MCF 10A (cell line): ENCODE measurements at places on chromosomes 2 and 18.
A peak's percentile ranks its signal among the peaks of the same experiment; 100 is the strongest.

- no peak for DNase-seq
These were observed 871 bp upstream of the ALS2 start for GRCh38 chr2:201781557-201782051.

GRCh38 chr2:68806511-68807109 lies 64.6 kb downstream of the BMP10 start:
- peak; percentile 86 for DNase-seq

GRCh38 chr2:53173698-53174455 lies 593.7 kb upstream of the CHAC2 start:
- no peak for DNase-seq

- peak; percentile 84 for DNase-seq
These were observed 145.6 kb downstream of the TGIF1 start for GRCh38 chr18:3595369-3596273.

GRCh38 chr2:236982693-236983455 lies 102.8 kb upstream of the COPS8 start:
- no peak for DNase-seq

DNA sequence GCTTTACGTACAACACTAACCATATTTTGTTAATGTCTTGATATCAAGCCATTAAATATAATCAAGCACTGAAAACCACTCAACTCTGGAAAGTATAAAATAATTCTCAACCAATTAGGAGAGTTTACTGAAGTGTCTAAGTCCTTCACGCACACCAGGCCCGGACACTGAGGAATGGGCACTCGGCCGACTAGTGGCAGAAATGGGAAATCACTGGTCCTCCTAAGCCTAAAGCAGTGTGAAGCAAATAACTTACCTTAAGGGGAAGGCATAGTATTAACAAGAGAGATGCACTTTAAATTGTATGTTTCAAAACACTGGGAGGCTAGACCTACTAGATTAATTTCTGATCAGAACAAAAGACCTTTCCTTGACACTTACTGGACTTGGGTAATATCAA lies 45.7 kb downstream of the FAM210A start:
- peak; percentile 33 for DNase-seq

GRCh38 chr18:49041435-49042245 lies 90.9 kb upstream of the SMAD7 start:
- peak; percentile 54 for DNase-seq

GRCh38 chr2:99485411-99485810 lies 4.4 kb downstream of the REV1 start:
- DNase-seq: no peak

DNA sequence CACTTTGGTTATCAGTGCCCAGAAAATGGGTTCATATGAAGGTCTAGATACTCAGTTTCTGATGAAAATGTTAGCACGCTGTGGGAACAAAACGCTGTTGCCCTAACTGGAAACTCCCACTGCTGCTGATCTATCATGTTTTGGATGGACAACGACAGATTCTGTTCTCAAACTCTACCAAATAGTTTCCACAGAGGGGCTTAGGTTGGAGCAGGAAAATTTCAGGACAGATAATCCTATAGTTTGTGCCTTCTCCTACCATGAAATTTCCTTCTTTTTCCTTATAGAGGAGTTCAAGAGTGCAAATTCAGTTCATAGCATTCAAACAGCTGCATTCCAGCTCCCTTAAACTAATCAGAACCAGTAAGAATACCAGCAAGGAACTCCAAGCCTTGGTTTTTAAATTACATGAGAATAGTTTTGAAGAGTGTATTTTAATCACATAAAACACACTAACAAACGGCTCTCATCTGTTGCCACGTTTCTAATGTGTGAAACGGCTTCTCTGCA lies 58.7 kb upstream of the RALBP1 start:
- DNase-seq: no peak

DNA sequence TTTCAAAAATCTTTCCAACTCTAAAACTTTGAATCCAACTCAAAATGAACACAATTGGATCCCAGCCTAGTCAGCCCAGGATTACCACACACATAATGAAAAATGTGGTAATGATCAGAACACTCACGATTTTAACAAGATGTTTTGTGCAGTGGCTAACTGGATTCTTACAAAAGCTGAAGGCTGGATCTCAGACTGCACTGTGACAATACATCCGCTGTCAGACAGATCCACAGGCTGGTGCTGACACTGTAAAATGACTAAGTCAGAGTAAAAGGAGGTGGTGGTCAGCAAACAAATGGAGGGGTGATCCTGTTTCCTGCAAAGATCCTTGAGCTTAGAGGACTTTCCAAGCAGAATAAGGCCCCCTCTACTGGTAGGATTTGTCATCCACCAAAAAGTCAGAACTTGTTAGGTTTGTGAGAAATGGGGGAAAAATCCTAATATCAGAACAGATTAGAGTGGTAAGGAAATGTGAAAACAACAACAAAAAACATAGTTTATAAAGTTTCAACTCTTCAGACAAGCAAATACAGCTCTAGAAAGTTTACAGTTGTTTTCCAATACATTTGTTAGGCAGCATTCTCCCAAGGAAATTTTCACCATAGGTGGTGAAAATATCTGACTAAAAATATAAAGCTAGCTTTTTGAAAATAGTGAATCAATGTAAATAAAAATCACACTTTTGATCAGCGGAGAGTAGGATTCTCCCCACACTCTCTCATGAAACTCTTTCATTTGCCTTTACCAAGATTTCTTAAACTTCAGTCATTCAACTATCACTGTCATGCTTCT lies 211.9 kb downstream of the AGPS start:
- peak; percentile 58 for DNase-seq

- no peak for DNase-seq
These were observed 14.3 kb downstream of the SLC25A52 start for GRCh38 chr18:31746396-31746795.

DNA sequence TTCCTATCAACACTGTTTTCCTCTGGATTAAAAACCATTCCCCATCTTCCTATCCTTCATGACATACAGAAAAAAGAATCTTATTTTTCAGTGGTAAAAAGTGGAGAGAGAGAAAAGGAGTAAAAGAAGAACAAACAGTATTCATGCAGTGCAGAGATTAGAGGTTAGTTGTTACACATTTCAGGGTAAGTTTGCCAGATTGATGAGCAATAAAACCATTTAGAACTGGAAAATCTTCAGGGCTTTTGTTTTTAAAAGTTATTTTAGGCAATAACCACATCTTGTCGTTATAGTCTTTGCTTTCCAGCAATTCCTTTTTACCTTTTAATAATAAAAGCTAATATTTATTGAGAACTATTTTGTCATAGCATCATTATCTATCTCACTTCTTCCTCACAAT lies 104.5 kb downstream of the GPD2 start:
- DNase-seq: no peak

DNA sequence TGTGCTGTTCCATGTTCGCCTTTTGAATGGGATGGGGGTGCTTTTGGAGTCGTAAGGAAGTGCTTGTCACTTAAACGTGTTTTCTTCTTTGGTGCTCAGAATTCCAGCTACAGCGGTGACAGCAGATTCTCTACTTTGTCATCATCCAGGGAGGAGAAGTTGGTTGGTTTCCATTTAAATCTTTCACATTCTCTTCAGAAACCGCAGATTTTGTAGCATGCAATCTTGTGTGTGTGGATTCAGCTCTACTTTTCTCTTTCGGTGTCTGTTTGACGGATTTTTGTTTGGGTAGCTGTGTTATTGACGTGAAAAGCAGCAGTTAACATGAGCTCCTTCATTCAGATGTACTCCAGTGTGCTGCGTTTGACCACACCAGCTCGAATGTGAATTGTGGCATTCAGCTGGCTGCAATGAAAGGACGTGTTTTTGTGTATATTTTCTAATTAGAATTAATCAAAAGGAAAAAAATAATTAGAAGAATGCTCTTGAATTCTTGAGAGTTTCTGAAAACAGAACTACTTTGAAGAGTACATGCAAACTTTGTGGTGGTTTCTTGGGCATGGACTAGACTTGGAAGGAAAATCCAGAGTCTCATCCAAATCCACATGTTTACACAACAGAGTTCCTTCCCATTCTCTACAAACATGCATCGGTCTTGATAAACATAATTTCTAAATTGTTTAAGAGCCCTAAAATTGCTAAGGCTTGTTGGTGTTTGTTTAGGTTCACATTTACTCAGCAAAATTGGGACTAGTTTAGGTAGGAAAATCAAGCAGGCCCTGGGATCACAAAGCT lies 68.7 kb upstream of the RBM44 start:
- DNase-seq: no peak

DNA sequence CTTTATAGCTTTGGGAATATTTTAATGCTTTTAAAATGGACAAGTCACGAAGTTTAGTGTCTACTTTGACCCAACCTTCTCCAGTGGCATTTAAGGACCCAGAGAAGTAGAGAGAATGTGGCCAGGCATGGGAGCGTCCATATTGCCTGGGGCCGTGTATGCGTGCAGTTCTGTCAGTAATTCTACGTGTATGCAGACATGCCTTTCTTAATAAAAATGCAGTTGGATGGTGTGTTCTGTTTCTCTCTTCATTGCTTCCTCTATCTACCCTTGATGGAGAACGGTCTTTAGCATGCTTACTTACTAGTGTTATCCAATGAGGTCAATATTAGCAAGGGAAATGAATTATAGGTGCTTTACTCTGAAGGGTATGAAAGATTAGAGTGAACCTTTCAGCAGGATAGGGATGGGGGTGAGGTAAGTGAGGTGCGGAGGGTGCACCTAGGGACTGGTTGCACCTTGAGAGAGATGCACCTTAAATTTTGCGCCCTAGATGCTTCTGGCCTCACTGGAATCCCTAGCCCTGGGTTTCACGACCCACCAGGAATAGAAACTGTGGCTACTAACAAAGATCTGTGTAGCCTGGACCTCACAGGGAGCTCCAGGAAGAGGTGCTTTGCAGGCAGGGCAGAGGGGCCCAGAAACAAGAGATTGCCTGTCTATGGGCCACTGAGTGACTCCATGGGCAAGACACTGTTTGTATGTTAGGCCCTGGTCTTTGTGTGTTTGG lies 194.3 kb downstream of the MYCN start:
- no peak for DNase-seq

DNA sequence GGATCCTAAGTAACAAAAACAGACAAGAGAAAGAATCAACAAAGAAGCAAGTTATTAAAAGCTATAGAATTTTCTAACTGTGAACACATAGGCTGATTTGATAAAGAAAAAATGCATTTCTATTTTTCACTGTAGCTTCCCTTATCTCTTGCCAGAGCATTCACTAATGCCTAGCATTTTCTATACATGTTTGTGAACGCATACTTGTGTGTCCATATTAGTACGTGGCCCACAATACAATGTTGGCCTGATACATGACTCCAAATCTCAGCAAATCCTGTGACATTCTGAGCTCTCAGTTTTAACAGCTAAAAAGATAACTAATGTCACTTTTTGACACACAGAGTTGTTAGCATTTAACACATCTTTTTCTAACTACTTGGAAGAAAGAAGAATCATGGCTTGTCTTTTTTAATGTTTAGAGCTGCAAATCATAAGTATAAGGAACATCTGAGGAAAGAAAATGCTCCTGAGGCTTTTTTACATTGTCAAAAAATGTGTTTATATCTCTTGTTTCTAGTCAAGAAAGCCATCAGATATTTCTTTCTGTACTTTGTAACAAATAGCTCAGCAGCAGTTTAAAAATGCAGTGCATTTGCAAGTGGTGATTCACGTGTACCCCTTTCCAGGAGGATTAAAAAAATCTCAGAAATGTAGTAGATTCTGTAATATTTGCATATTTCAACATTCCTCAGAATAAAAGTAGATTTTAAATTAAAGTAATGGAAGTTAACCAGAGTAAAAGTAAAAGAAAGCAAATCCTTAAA lies 1646.8 kb upstream of the TMEFF2 start:
- no peak for DNase-seq

GRCh38 chr2:229543176-229543873 lies 171.0 kb downstream of the DNER start:
- no peak for DNase-seq

DNA sequence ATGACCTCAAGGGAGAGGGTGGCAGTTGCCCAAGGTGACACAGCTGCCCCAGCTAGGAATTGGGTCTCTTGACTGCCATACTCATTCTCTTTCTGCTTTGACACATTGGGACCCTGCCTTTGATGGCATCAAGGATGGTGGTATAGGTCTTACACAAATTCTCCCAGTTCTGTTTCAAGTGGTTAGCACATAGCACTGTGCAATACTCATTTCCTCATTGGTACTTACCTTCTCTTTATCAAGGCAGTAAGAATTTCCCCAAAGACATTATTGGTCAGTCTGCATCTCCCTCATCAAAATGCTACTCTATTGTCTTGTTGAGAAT lies 35.9 kb upstream of the CCDC93 start:
- no peak for DNase-seq

- DNase-seq: peak; percentile 14
These were observed 621 bp downstream of the TXNL1 start for GRCh38 chr18:56637711-56638231.

DNA sequence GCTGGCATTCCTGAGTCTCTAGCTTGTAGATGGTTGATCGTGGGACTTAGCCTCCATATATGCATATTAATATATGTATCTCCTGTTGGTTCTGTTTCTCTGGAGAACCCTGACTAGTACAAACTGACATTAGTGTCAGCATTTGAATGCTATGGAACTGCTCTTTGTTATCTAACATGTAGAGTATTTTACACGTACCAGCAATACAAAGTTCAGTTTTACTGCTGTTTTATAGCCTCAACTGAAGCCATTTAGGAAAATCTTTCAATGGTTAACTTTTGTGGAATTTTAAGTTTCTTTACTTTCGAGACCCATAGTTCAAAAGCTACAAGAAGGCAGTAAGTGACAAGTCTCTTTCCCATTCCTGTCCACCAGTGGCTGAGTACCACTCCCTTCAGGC lies 418.4 kb downstream of the NUP35 start:
- no peak for DNase-seq

DNA sequence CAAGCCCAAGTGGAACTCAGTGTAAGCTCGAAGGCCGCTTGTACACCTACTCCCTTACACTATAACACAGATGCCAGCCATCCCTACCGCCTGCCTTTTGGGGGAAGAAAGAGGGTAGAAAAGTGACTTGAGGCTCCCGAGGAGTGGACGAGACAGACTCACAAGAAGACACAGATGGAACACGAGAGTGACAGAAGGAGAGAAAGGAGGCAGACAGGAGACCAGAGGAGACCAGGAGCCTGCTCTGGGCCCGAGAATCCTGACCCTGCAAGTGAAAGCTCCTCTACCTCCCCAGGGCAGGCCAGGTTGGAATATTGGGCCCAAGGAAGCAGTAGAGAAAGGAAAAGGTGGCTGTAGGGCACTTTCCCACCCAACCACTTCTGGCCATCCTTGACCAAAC lies 23.4 kb upstream of the TNS1 start:
- DNase-seq: no peak

GRCh38 chr18:30925795-30926194 lies 116.7 kb downstream of the DSC3 start:
- DNase-seq: no peak

DNA sequence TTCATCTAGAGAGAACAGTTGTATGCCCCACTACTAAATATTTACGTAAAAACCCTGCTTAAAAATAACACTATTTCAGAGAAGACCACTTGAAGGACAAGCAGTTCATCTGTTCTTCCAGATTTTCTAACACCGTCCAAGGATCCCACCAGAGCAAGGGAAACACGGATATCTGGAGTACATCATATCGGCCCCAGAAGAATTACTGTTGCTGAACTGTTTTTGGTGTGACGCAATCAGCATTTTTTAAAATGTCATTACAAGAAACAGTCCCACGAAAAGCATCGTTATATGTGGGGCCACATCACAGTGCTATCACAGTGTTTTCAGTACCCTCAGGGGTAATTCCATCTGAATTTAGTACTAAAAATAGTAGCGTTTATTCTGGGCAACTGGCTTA lies 134.5 kb upstream of the PKDCC start:
- no peak for DNase-seq
